ENCODE measurements at places on chromosomes 12 and 14.

GRCh38 chr12:121259074-121259473 lies 37.4 kb downstream of the CAMKK2 start:
- no peak for DNase-seq

GRCh38 chr12:4820971-4821370 lies 88.7 kb upstream of the KCNA1 start:
- no peak for DNase-seq

- no peak for DNase-seq
These were observed 59.8 kb downstream of the CNTN1 start for GRCh38 chr12:40752011-40752410.

DNA sequence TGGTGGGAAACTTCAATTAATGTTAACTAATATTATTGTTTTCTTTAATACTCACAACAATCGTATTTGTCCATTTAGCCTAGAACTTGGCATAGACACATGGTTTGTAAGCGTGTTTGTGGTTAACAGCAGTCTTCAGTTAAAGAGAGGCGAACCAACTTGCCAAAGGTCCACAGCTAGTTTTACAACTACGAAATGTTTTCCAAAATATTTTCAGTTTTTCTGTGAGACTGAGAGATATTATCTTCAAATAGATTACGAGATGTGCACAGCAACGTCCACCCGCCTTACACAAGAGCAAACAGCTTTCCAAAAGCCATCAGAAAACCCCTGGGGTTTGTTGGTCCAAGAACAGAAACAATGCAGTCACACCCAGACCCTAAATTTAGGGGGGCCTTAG lies 58.6 kb upstream of the RASSF3 start:
- DNase-seq, result no peak

DNA sequence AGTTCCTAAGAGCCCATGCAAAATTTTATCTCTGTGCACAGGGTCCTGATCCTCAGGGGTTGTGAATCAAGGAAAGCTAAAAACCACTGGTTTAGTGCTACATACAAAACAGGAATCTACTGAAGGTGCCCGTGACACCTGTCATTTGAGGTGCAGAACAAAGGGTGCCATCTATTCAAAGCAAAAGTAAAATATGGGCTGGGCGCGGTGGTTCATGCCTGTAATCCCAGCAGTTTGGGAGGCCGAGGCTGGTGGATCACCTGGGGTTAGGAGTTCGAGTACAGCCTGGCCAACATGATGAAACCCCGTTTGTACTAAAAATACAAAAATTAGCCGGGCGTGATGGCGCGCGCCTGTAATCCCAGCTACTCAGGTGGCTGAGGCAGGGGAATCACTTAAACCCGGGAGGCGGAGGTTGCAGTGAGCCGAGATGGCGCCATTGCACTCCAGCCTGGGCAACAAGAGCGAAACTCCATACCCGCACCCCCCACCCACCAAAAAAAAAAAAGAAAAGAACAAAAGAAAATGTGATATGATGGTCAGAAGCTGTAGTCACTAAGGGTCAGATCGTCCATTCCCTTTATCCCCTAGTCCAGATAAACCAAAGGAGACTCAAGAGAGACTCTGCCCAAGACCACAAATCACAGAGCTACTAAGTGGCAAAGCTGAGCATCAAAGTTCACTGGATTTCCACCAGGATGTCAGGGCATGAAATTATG lies 3.4 kb downstream of the PPTC7 start:
- DNase-seq, result no peak

GRCh38 chr12:75853626-75854025 lies 177.9 kb downstream of the PHLDA1 start:
- DNase-seq, result no peak

DNA sequence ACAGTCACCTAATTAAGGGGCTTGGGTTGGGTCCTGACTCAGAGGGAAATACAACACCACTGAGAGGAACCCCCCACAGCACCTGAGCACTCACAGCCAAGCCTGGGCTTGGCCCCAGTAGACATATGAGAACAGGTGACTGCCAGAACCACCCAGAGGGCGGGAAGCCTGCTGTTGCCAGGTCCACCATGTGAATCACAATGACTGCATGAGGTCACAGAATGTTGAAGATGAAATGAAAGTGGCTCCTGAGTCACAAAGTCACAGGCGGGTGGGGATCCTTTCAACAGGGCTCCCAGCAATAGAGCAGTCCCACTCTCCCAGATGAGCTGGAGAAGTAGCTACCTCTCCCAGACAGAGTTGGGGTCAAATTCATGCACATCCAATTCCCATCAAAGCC lies at the start of gene LRRC74A:
Gene LRRC74A, plus strand, starts transcription at position 287 of the 400 bp plus-strand sequence. CDS start 290 bp downstream, outside the sequence.
- DNase-seq, result no peak

- DNase-seq, result peak; percentile 78
These were observed 156.8 kb upstream of the TMEM260 start for GRCh38 chr14:56422703-56423213.

DNA sequence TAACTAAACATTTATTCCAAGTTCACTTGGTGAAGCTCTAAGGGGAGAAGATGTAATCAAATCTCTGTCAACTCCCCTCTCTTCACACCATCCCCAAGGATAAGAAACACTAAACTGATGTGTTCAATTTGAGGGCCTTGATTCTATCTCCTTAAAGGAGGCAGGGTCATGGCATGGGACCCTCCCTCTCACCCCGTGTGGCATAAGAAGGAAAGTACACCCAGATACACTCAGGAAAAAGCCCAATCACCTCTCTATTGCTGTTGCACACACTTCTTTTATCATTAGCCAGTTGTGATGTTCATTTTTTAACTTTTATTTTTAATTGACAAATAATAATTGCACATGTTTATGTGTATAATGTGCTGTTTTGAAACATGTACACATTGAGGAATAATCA lies 35.1 kb downstream of the WASHC3 start:
- no peak for DNase-seq

GRCh38 chr14:103133210-103134140 lies 10.2 kb downstream of the TNFAIP2 start:
- DNase-seq, result no peak

DNA sequence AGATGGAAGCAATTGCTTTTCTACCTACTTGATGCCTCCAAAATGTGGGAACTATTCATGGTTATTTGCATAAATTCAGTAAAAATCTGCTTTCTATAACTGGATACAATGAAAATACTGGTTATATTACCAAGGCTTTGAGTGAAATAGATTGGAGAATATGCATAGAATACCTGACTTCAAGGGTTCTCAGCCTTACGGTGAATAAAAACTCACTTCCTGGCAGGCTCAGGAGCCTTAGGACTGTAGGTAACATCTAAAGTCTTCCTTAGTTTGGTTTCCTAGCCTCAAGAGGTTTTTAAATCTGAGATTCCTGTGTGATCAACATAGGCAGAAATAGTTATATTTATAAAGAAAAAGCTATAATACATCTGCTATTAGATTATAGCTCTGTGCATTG lies 158.6 kb downstream of the SLC41A2 start:
- DNase-seq, result no peak

GRCh38 chr12:14187966-14188365 lies 177.5 kb upstream of the ATF7IP start:
- no peak for DNase-seq

GRCh38 chr14:89628521-89628920 lies 211.5 kb upstream of the FOXN3 start:
- DNase-seq, result no peak

GRCh38 chr14:101761881-101762529 lies 496 bp downstream of the PPP2R5C start:
- peak; percentile 4 for DNase-seq

GRCh38 chr14:38197001-38197783 lies 10.5 kb upstream of the SSTR1 start:
- peak; percentile 10 for DNase-seq

GRCh38 chr14:68113343-68113930 lies 293.9 kb downstream of the RAD51B start:
- no peak for DNase-seq

DNA sequence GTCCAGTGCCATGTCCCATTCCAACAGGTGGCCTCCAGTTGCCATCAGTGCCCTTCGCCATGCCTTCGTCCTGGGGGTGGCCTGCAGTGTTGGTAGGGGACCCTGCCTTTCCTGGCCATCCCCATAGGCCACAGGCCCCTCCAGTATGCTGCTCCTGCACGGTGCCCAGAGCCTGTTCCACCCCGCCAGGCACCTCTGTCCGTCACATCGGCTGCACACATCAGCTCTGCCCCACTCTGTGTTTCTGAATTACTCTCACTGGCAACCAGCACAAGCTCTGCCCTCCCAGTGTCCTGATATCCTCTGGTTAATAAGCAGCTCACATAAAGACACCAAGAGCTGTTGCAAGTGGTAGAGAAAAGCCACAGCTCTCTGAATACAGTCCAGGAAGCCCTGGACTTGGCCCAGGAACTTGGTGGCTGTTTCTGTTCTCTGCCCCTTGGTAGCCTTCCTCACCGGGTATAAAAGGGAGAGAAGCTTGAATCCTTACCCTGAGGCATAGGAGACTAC lies 31.3 kb upstream of the ATP2A2 start:
- no peak for DNase-seq

- no peak for DNase-seq
These were observed 9.0 kb downstream of the DAZAP2 start for GRCh38 chr12:51247523-51248206.

GRCh38 chr12:93852173-93852591 lies 175.0 kb downstream of the CRADD start:
- DNase-seq, result no peak

DNA sequence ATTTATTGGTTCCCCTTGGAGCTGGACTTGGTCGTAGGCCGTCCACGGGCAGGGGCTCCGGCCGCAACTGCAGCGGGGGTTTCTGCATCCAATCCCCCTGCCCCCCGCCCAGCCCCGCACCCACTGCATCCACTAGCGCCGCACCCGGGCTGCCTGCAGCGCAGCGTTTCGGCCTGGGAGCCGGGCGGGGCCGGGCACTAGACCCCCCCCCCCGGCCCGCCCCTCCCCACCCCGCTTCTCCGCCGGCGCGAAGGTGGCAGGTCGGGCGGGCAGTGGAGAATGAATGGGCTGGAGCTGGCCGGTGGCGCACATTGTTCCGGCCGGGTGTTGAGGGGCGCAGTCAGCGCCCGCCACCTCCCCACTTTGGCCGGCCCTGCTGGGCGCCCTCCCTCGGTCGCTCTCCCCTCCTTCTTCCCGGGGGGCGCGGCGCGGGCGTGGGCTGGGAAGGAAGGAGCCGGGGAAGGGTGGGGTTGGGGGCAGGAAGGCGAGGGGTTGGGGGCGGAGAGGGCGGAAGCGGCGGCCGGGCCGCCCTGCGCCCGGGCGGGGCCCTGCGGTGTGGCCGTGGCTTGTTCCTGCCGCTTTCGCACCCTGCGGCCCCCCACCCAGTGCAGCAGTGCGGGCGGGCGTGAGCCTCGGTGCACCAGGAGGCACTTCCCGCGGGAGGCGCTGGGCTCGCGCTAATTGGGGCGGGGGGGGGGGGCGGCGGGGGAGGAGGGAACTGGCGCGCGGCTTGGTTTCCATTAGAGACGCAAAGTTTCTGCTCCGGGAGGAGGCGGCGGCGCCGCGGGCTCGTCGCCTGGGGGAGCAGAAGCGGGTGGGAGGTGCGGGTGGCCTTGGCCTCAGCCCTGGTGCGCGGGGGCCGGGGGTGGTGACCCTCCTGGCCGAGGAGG lies 841 bp downstream of the CALM1 start:
- DNase-seq, result peak; percentile 41

DNA sequence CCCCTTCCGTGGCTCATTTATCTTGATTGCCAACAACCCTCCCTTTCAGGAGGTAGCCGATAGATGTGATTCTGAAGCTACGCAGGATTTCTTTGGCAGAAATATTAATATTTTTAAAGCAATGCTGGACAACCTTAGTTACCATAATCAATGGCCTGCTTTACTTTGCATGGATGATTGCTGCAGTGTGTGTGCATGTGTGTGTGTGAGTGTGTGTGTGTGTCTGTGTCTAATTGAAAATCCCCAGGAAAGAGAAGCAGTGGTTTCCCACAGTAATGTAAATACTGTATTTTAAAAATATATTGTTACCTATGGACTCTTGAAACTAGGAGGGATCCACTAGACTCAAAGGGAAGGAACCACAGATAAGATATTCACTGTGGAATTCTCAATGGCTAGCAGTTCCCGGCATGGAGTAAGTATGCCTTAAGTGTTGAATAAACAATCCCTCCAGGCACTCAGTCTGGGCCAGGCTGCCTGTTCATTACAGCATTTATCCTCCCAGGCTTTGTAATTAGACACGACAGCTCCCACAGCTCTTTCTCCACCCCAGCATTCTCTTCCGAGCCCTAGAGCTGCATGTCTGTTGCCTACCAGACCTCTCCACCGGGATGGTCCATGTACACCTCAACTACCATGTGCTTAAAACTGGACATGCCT lies 22.5 kb upstream of the C14orf132 start:
- no peak for DNase-seq

GRCh38 chr14:28952666-28953065 lies 186.1 kb downstream of the FOXG1 start:
- DNase-seq, result no peak

DNA sequence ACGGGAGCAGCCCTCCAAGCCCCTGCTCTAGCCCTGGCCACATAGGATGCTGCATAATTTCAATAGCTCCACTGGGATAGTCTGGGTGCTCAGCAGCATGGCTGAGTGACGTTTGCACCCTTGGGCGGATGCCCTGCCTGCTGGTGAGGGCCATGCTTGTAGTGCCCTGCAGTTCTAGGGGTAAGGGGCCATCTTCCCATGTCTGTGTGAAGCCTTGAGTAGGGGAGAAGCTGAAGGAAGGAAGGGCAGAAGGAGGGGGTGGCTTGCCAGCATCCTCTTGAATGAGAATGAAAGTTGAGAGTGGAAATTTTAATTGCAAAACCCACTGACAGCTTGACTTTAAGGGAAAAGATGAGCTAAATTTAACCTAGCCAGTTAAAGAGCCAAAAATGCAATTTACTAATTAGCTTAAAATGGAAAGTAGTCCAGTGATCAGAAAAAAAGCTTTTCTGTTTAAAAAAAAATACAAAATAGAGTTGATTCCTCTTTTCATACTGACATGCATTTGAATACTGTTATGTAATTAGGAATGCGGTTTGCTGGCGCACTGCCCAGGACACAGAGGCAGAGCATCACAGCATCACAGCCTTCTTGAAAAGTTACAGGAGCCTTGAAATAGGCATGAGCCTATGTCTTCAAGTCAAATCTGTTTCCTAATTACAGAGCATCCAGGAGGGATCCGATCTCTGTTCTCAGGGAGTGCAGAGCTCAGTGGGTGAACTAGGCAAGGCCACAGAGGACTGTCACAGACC lies 18.5 kb upstream of the EML1 start:
- DNase-seq, result peak; percentile 52

- no peak for DNase-seq
These were observed 74.4 kb upstream of the VRK1 start for GRCh38 chr14:96722736-96723135.

- DNase-seq, result no peak
These were observed 86.0 kb upstream of the ATF1 start for GRCh38 chr12:50677858-50678257.

- DNase-seq, result no peak
These were observed 8.0 kb upstream of the WDR20 start for GRCh38 chr14:102131741-102132140.

DNA sequence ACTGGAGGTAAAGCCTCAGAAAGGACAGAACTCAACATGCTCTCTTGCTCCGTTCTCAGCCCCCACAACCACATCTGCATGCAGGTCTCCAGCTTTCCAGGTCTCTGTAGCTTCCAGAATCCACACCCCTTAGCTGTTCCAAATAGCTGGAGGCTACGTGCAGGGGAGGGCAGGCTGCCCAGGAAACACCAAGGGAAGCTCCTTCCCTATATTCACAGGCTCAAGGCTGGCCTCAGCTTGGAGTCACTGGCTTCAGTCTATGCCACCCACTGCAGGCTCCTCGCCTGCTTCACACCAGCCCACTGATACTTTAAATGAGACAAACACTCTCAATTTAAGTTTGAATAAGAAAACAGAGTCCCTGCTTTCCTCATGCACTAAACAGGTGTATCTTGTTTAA lies 73.3 kb downstream of the ASCL4 start:
- DNase-seq, result no peak

Measured in iris pigment epithelial cell (primary cell).